NCI-H345 (cell line): ENCODE measurements at places on chromosomes 12 and 14.
A peak's percentile ranks its signal among the peaks of the same experiment; 100 is the strongest.

GRCh38 chr14:81137316-81137715 lies 83.4 kb downstream of the GTF2A1 start:
- DNase-seq = no peak

- DNase-seq = no peak
These were observed 6.1 kb downstream of the ACSS3 start for GRCh38 chr12:81083906-81084513.

DNA sequence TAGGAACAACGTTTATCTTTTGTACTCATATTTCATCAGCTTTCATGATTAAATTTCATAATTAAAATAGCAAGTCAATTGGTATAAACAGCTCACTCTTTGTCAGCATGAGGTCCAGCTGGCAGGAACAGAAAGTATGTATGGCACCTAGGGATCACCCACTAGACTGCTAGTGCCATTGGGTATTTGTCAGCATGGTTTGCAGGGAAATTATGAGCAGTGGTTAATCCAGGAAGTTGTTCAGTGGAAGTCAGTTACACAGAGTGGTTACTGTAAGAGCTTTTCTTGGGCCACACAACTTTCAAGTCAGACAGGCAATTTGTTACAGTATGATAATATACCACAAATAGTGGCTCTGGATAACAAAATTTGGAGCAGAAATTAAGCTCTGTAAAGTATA lies 340.3 kb upstream of the RGS6 start:
- DNase-seq = no peak

GRCh38 chr14:76217179-76217578 lies 65.5 kb downstream of the GPATCH2L start:
- no peak for DNase-seq

DNA sequence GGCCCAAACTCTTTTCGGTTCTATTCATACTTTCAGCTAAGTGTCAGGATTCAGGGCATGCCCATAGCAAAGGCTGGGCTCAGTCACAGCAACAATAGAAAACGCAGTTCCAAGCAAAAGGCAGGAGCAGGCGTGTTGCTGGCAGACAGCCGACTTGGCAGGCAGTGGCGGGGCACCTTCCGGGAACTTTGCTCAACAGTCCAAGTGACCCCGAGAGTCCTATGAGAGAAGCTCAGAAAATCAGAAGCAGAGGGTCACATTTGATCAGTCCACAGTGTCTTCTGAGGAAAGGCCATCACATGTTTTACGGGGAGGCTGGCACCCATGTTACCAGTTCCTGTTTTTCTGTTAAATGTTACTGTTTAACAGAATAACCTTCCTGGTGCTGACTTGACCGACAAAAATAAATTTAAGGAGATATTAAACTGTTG lies 115.0 kb downstream of the DACT1 start:
- peak; percentile 34 for DNase-seq

DNA sequence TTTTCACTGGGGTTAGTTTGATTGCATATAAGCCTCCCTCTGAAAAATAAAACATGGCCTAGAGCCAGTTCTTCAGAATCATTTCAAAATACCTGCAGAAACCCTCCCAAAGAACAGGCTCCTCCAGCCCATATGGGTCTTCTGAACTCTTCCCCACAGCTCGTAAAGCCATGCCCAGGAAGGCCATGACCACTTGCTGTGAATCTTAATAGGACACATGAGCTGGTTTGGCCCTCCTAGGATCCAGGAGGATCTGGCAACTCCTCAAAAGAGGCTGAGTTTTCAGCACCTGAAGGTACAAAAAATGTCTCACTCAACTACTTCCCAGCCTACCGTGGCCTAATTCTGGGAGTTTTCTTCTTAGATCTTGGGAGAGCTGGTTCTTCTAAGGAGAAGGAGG lies 2.4 kb downstream of the MYBPC1 start:
- DNase-seq = no peak
